ENCODE measurements at places on chromosomes 12 and 14.

GRCh38 chr12:72872238-72872887 is 600.2 kb downstream of the TRHDE start:
- no peak for DNase-seq

DNA sequence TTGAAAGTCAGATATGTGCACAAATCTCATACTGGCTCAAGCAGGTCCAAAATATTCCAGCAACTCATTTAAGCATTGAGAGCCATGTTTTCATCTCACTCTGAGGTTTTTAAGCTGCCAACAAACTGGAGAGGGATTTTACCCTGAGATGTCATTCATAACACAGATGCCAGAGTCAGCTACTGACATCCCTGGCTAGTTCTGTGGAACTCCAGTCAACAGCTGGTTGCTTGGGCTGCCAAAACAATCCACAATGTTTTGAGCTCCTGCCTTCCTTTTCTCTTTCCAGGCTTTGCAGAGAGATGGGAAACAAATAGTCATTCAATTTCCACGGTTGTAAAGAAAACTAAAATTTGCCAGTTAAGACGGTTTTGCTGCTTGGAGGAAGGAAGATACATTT is 621.2 kb upstream of the FBXO33 start:
- DNase-seq, result no peak

DNA sequence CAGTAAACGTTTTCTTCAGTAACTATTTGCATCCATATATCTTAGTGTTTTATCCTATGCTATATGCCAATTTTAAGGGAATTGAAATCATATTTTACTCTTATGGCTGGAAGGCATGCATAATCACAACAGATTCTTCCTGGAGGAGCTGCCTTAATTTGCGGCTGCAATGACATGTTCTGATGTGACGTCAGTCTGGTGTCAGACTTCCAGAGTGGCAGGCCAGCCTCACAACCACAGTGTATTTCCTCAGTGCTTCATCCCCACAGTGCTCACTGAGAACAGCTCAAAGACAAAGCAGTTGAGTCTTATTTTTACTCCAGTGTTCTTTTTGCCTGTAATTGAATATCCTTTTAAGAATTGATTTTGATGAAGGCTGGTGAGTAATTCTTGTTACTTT is 107.1 kb downstream of the PLEKHA5 start:
- DNase-seq, result peak; percentile 66

- no peak for DNase-seq
Observed at GRCh38 chr12:64937452-64937851, 113.0 kb downstream of the TBC1D30 start.

- no peak for DNase-seq
Observed at GRCh38 chr12:113161415-113162016, 12.0 kb downstream of the CFAP73 start.

DNA sequence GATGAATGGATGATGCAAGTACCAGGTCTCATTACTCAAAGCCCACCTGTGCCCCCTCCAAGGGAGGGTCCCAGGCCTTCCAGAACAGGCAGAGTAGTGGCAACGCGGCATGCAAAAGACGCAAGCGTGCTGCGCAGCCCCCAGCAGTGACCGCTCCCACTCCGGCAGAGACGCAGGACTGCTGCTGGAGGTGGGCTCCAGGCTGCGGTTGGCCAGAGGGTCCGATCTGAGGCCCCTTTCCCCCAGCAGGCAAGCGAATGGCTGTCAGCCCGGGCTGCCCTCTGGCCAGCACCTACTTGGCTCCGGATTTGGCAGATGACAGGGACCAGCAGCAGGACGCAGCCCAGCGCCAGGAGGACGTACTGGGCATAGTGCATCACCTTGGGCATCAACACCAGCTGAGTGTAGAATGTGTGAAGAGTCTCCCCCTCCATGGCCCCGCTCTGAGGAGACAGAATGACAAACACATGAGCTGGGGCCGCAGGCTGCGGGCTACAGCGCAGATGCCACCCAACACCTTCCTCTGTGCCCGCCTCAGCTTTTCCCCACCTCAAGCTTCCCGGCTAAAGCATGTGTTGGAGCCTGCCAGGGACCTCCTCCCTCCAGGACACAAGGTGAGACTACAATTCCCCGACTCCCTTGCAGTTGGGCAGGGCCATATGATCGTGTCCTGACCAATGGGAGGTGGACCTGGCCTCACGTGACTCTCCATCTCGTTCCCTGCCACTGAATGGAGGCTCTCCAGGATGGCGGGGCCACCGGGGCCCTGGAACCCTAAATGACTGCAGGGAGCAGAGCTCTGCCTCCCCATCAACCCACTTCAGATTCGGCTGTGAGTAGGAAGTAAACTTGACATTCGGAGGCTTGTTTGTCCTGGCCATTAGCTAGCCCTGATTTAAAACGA is 77.4 kb downstream of the SCARB1 start:
- DNase-seq, result peak; percentile 87

GRCh38 chr14:74517731-74518130 is 24.2 kb downstream of the ISCA2 start:
- DNase-seq, result no peak

DNA sequence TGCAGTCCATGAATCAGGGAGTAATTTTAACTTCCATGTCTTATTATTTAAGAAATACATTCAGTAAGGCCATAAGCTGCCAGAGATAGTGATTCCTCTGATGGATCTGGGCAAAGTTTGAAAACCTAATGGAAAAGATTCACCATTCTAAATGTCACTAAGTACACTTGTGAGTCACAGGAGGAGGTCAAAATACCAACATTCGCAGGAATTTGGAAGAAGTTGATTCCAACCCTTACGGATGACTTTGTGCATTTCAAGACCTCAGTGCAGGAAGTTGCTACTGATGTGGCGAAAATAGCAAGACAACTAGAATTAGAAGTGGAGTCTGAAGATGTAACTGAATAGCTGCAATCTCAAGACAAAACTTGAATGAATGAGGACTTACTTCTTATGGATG is 69.8 kb downstream of the OSBPL8 start:
- DNase-seq, result peak; percentile 32

- no peak for DNase-seq
Observed at GRCh38 chr14:54734966-54735365, 167.7 kb downstream of the GCH1 start.

- no peak for DNase-seq
Observed at GRCh38 chr12:101488469-101488868, 13.3 kb downstream of the SPIC start.

DNA sequence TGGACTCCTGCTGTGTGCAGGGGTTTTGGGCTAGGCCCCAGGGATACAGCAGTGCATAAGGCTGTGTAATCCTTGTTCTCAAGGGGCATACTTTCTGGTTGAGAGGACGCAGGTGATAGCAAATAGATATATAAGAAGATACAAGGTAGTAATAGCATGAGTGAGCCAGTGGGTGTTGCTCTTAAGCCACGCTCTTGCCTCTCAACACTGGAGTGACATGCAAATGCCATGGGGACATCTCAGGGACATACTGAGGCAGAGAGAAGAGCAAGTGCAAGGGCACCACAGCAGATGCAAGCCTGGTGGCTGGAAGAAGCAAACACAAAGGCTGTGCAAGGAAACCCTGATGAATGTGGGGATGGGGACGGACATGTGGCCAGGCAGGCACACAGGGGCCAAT is 223.3 kb downstream of the CHST11 start:
- DNase-seq, result peak; percentile 25

- DNase-seq, result no peak
Observed at GRCh38 chr12:6112004-6112403, 12.5 kb downstream of the VWF start.

GRCh38 chr14:20472536-20473169 is 3.4 kb downstream of the PNP start:
- DNase-seq, result no peak

DNA sequence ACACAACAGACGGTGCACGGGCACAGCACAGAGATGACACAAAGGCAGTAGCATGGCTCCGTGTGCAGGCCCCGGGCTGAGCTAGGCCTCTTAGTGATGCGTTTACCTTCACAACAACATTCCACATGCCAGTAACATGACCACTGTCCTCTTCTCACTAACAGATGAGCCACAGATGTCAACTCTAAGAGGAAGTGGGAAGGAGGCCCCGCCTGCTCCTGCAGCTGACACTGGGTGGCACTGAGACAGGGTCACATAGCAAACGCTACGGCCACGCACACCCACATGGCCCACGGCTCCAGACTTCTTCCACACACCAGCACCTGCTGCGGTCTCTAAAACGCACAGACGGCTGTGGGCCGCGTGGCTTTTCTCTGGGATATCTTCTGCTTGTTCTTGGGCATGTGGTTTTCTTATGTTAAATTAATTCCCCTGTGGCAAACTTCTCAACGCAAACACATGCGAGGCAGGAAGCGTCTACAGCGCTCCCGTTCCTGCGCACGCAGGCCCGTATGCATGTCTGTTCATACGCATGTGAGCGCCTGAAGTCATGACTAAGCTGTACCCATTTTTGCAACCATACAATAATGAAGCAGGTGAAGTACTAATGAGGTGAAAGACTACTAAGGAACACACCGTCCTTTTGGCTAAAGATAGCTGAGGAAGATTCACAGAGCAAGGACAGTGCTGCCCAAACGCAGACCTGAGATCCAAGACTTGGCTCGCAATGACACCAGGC is 26.8 kb downstream of the AMN start:
- DNase-seq, result no peak

- no peak for DNase-seq
Observed at GRCh38 chr12:131840643-131841416, 12.6 kb downstream of the MMP17 start.

GRCh38 chr12:25859976-25860375 is 98.5 kb upstream of the RASSF8 start:
- DNase-seq, result no peak

GRCh38 chr12:118334939-118335567 is 37.7 kb downstream of the TAOK3 start:
- DNase-seq, result peak; percentile 40

DNA sequence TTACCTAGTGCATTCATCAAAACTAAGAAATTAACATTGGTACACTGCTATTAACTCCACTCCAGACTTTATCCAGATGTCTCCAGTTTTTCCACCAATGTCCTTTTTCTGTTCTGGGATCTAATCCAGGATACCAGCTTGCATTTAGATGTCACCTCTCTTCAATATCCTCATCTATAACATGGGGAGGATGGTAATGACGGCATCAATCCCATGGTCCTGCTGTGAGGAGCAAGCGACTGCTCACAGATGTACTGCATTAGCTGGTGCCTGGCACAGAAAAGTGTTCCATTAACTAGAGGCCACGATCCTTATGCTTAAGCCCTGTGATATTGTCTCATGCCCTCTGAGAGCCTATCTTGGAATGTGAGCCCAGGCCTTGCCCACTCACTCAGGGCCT is 53.8 kb downstream of the CALM1 start:
- no peak for DNase-seq

DNA sequence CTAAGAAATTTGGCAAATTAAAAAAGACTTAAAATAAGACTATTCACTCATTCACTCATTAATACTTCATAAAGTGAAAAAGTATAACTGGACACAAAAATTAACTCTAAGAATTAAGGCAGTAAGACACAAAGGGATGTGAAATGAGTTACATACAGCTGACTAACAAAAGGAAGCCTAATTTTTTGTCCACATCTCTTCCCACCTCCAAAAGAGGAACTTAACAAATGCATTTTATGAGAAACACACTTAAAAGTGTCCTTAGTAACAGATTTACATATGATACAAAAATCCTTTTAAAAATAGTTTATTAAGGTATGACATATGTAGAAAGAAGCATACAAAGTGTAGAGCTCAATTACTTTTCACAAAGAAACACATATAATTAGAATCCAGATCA is 88.9 kb downstream of the NUMB start:
- no peak for DNase-seq

GRCh38 chr12:47190271-47190750 is 110.6 kb upstream of the AMIGO2 start:
- no peak for DNase-seq

DNA sequence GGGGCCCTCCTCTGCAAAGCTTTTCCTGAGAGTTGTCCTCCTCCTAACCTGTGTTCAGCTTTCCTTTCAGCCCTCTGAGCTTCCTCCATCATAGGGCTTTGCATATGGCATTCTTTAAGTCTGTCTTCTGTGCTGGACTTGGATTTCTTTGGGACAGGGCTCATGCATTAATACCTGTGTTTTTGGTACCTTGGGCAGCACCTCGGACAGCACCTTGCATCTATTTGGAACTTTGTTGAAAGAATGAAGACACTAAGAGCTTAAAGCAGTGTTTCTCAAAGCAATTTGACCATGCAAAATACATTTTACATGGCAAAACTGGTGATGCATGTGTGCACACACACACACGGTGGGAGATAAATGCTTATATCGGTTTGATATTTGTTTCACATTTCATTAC is 115.0 kb upstream of the SRRM4 start:
- DNase-seq, result no peak

- DNase-seq, result no peak
Observed at GRCh38 chr14:80565001-80565400, 353.7 kb upstream of the DIO2 start.

GRCh38 chr14:67999705-68000384 is 180.3 kb downstream of the RAD51B start:
- peak; percentile 55 for DNase-seq

DNA sequence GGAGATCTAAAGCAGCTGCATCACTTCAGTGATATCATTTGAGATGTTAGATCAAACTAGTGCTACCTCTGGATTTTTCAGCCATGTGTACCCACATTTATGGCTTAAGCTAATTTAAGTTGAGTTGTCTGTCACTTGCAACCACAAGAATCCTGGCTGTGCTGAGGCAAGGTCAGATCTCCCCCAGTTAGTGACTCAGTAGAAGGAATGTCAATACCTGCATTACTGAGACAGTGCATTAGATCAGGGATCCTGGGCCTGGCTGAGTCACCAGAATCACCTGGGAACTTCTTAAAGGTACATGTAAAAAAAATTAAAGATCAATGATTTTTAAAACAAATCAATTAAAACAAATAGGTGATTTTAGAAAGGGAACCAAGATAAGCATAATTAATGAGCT is 84.6 kb upstream of the GRIN2B start:
- no peak for DNase-seq

DNA sequence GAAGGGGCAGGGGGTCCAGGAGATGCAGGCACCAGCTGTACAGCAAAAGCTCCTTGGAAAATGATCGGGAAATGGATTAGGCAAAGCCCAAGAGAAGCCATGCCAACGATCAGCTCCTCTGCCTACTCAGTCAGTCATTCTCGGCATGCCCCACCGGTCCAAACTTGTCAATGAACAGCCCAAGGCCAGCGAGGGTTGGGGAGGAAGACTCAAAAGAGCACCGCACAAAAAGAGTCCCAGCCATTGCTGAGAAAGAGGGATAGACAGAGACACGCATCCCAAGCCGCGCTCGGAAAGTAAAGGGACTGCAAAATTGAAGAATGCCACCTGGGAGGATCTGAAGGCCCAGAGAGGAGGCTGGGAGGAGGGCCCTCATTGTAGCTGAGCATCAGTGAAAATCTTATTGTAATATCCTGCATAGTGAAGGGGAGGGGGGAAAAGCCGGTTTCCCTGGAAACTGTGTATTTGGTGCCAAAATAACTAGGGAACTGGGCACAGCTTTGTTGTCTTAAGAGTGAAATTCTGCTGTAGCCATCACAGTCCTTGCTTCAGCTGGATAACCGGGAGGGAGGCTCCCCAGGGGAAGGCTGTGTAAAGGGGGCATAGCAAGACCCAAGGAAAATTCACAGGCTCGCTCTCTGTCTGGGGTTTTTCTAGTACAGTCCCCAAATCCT is 4.7 kb downstream of the KDM2B start:
- no peak for DNase-seq

GRCh38 chr12:20695232-20695631 is at the start of gene SLCO1C1:
TSS of gene SLCO1C1 (plus strand) at chr12:20695332. CDS start at chr12:20699577, 4,245 bp downstream.
- peak; percentile 1 for DNase-seq
